Stimulated activated CD4-positive, alpha-beta T cell treated with anti-CD3 and anti-CD28 coated beads, Interleukin-15, amount 100 ng/mL, for 24 hours (primary cell): ENCODE measurements at places on chromosomes 7 and 10.

GRCh38 chr7:101164071-101164840, 1.1 kb downstream of the VGF start:
- DNase-seq, result no peak

GRCh38 chr10:100829097-100829870, 83.5 kb upstream of the SLF2 start:
- DNase-seq, result no peak

- no peak for DNase-seq
Observed at GRCh38 chr10:44947371-44948152, 12.0 kb upstream of the RASSF4 start.

DNA sequence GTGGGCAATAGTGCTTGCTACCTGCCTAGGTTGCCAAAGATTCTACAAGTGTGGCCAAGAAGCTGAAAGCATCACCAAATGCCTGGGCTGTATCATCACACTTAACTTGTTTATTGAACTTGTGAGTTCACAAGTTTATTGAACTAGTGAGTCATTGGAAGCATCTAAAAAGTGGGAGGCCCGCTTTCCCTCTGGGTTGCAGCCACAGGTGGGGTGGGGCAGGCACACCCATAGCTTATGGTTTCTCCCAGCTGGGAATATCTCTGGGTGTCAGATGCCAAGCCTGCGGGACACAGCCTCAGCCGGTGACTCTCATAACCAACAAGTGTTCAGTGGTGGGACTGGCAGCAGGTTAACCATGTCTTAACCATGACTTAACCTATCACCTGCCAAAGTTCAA, 145.9 kb upstream of the FAM13C start:
- DNase-seq, result no peak

DNA sequence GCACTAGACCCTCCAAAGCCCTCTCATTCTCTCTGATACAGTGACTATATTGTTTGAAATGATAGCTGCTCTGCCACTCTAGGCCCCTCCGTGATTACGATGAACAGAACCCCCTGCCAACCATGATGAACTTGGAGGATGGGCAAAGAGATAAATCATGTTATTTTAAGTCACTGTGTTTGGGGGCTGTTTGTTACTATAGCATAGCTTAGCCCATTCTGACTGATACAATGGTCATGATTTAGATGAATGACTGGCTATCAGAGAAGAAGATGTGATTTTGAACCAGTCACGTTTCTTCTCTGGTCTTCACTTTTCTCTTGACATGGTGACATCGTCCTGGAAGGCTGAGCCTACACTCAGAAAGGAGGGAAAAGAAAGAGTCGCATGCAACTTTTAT, 95.4 kb upstream of the HABP2 start:
- no peak for DNase-seq

- DNase-seq, result no peak
Observed at GRCh38 chr7:113856010-113856409, 62.8 kb downstream of the PPP1R3A start.

- DNase-seq, result peak; percentile 37
Observed at GRCh38 chr10:124935946-124936345, 6.0 kb upstream of the ZRANB1 start.

- DNase-seq, result no peak
Observed at GRCh38 chr10:129039406-129040370, 427.4 kb upstream of the MGMT start.

DNA sequence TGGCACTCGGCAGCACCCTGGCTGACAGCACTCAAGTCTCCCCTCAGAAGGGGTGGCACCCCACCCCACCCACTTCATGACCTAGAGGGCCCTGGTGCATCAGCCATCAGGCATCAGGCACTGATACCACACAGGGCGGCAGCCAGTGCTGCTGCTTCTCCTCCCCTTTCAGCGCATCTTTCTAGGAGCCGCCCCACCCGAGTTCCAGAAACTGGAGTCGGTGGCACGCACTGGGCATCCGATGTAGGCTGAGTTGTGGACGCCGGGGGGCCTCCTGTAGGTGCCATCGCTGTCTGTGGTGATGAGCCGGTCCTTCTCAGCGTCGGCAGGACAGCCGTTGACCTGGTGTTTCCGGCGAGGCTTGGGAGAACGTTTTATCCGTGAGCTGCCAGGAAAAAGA, 69.7 kb upstream of the ATP6V0A4 start:
- no peak for DNase-seq

- no peak for DNase-seq
Observed at GRCh38 chr10:74875966-74876365, 49.6 kb downstream of the KAT6B start.

- DNase-seq, result no peak
Observed at GRCh38 chr7:30896036-30896435, 15.6 kb upstream of the AQP1 start.

DNA sequence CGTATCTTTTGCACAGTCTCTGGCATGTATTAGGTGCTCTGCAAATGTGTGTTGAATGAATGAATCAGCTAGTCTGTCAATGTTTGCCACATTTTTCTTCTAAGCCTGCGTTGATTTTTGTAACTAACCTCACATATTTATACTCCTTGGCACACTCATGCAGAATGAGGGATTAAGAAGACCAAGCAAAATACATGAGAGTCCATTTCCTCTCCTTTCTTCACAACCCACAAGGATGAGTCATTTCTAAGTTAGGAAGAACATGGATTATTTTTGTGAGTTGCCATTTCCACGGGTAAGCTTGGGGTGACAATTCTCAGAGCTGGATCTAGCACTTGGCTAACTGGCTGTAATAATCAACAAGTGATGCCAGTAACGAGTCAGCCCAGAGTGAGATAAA, 158.8 kb downstream of the TWIST1 start:
- DNase-seq, result no peak

DNA sequence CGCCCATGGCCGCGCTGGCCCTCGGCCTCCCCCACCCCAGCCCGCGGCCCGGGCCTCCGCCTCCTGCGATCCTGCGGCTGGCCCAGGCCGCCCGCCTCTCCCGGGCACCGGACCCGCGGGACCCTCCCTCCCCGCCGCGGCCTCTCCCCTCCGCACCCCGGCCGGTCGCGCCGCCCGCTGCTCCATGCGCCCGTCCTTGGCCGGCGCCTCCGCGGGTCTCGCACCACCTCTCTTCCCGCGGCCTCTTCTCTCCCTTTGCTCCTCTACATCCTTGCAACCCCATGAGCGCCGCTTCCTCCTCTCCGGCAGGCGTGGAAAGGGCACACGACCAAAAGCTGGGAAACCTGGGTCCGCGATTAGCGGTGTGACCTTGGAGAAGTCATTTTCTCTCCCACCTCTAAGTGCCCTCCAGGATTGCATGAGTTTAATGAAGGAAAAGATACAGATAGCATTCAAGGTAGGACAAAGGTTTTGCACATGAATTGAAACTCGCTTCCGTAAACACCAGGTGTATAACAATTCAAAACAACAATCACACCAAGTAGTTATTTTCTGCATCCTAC, 448 bp upstream of the SRPK2 start:
- peak; percentile 53 for DNase-seq

DNA sequence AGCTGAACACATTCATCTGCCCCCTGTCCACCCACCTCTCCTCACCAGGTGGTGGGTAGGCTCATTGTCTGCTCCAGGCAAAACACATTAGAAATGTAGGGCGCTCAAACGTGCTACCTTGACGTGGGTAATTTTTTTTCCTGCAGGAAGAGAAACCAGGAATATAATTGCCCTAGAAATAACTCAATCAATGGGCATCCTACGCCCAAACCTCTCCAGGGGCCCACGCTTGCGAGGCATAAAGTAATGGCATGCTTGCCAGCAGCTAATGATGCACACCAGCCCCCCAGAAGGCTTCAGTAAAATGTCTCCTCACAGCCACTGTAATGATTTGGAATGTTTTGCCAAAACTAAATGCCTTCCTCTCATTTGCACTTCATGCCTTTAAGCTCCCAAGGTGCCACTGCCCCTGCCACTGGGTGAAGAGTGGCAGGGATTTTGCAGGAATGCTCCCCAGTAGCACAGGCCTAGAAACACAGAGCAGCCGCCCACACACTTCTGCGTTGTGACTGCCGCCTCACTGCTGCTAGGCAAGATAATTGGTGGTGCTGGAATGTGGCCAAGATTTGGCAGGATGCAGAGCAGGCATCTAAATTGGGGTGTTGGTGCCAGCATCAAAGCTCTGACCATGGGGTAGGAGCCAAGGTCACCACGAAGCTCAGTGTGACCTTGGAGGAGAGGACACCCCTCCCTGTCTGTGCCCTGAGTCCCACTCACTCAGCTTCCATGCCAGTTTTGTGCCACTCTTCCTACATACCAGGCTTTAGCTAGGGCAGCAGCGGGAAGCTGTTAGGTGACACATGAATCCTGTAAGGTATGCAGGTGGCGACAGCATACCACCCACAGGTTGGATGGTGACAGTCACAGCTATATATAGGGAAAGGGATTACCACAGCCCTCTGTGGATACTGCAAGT, 48.7 kb upstream of the PPP1R3C start:
- peak; percentile 17 for DNase-seq

DNA sequence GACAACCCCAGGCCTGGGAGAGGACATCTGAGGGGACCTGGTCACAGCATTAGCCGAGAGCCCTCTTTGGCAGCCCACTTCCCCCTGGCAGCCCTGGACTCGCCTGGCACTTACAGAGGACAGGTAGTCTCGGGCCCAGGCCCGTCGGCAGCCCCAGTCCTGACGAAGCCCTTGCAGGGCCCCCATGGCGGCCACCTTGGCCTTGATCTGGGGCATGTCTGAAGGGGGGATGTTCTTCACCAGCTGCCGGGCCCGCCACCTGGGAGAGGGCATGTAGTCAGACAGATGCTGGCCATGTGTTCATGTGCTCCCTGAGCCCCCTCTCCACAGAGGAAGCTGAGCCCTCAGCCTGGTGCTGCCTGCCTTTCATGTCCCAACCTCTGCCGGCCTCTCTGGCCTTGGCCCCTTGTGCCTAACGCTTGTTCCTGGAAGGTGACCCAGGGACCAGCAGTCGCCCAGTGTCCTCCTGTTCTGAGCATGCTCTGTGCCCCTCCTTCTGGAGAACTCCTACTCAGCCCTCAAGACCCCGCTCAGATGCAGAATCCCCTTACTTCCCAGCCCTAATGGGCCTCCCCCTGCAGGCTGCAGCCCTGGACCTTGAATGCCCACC, 13.9 kb downstream of the MYO1G start:
- peak; percentile 23 for DNase-seq

DNA sequence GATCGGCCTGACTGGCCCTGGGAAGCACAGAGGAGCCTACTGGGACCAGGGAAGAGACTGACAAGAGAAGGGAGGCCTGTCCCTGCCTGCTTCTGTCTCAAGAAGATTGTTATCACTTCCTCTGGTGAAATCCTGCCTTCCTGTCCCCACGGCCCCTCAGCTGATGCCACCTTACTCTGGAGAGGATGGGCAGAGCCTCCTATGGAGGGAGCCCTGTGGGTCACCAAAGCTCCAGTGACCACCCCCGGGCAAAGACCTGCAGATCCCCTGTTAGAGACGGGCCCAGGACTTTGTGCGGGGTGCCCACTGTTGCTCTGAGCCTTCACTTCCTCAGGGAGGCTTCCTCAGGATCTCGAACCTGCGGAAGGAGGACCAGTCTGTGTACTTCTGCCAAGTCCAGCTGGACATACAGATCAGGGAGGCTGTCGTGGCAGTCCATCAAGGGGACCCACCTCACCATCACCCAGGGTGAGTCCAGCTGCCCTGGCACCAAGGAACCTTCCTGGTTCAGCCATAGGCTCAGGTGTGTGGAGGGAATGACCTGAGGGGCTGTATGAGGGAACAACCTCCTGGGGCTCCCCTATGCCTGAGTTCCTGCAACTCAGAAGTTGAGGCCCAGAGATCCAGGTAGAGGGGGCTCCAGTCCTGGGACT, 1.4 kb upstream of the PILRB start:
- DNase-seq, result no peak

DNA sequence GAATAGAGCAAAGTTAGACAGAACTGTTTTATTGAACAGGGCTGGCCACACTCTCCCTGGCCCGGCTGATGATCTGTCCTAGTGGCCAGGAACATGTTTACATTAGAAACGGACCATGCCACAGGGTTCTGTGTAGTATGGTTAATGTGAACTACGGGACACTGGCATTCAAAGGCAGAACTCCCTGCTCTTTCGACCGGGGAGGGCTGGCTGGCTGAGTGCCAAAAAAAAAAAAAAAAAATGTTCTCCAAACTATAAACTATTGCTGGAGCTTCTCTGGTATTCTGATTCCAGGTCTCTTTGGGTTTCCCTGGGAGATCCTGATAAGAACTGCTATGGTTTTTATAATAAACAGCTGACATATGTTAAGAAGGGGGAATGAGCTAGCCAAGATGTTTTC, 1262.6 kb upstream of the SORCS1 start:
- no peak for DNase-seq

- DNase-seq, result no peak
Observed at GRCh38 chr7:55439627-55440026, 74.5 kb downstream of the LANCL2 start.

GRCh38 chr10:56370217-56371113, 9.4 kb upstream of the ZWINT start:
- DNase-seq, result no peak

DNA sequence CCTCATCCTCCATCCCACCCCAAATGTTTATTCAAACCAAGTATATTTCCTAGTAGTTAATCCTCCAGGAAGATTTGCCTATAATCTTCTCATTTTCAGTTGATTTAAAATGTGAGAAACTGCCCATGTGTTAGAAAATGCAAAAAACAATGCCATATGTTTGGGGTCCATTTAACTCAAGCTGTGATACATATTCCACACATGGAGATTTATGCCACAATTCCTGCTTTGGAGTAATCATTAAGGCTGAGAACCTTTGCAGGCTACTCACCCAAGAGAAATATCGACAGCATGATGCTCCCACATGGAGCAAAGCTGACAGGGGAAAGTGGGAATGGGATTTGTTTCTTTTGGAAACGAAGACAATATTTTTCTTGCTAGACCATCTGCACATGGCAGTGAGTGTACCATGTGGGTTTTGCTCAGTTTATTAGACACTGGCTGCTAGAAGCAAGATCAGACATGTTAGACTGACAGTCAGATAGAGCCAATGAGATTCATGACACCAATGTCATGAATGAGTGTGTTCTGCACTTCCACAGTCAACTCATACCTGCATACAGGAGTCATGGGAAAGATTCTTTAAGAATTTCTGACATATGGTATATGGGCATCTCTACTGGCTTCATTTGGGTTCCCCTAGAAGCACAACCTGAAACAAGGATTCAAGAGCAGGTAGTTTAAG, 3.4 kb upstream of the GRM8 start:
- no peak for DNase-seq

DNA sequence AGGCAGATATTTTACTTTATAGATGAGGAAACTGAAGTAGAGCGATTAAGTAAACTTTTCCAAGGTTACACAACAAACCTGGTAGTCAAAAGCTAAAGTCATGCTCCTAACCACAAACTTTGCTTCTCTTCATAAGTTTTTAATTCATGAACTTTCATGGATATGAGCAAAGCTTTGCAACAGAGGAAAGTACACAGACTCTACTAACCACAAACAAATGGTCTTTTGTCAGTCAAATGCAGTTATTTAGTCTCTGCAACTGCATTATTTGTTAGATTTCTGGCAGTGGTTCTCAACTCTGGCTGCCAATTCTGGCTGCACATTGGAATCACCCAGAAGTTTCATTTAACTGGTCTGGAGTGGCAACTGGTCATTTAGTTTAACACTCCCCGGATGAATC, 140.6 kb upstream of the TMEM168 start:
- no peak for DNase-seq
